Fibroblast of skin of abdomen (primary cell): ENCODE measurements at places on chromosomes 5 and 9.

DNA sequence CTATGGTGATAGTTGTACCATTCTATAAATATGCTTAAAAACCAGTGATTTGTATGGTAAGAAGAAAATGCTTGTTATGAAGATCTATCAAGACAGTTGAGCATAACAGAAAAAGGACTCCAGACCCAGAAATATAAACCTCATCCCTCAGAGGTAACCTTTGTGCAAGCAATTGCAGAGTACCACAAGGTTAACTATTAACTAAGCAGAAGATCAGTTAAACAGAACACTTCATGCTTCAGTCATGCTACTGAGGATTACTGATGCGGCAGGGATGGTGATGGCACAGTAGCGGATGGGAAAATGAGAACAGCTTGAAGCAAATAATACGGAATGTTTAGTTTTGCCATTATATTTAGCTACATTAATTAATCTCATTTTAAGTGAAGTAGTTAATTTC is 45.5 kb downstream of the IARS1 start:
- DNase-seq: no peak

- DNase-seq: peak; percentile 18
Observed at GRCh38 chr5:122581629-122582028, 193.3 kb upstream of the SNX2 start.

- peak; percentile 74 for DNase-seq
Observed at GRCh38 chr5:68239487-68239886, 23.9 kb downstream of the PIK3R1 start.

GRCh38 chr5:2196989-2197619 is 314.4 kb upstream of the IRX4 start:
- no peak for DNase-seq

DNA sequence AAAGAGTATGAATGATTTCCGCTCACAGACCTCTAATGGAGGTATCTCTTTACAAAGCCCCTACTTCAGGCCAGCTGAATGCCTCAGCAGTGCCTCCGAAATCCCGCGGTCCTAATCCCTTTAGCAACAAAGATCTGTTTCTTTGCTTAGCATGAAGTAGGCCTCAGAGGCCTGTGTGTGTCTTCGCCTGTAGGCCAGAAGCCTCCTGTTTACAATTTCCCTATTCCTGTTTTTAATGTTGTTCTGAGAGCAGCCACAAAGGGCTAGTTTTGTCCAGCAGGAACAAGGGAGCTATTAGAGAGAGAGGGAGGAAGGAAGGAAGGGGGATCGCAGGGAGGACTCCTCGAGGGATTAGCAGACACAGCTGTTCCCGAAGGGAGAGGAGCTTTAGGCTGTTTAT is 166.4 kb upstream of the SPRY4 start:
- no peak for DNase-seq

- DNase-seq: peak; percentile 27
Observed at GRCh38 chr5:142924135-142924883, 154.1 kb downstream of the ARHGAP26 start.

GRCh38 chr9:114525513-114525912 is 20.2 kb upstream of the WHRN start:
- peak; percentile 71 for DNase-seq

- no peak for DNase-seq
Observed at GRCh38 chr9:108668191-108668937, 187.4 kb downstream of the ACTL7B start.

DNA sequence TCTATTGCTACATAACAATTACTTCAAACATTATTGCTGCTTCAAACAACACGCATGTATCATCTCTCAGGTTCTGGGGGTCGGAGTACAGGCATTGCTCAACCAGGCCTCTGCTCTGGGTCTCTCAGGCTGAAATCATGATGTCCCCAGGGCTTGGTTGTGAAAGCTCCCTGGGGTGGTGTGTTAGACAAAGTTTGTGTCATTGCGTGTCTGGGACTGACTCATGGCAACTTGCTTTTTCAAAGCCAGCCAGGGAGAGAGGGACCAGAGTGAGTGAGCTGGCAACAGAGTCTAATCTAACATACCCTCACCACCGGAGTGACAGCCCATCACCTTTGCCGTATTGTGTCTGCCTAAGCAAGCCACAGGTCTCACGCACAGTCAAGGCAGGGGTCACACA is 259.2 kb upstream of the NFIL3 start:
- DNase-seq: no peak

DNA sequence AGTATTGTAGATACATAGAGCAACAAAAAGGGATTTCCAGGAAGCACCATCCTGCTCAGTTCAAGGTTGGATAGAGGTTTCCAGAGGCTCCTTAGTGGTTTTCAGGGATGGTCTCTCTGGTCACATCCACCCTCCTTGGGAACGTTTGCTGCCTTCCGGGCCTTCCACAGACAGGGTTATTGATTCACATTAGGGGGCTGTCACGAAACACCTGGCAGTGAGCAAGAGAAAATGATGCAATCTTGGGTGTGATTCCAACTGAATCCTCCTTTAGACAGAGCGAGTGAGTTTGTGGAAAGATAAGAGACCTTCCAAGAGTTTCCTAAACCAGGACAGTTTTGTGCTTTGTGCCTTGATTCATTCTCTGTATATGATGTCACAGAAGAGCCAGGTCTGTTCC is 43.8 kb upstream of the CTSL start:
- DNase-seq: no peak

DNA sequence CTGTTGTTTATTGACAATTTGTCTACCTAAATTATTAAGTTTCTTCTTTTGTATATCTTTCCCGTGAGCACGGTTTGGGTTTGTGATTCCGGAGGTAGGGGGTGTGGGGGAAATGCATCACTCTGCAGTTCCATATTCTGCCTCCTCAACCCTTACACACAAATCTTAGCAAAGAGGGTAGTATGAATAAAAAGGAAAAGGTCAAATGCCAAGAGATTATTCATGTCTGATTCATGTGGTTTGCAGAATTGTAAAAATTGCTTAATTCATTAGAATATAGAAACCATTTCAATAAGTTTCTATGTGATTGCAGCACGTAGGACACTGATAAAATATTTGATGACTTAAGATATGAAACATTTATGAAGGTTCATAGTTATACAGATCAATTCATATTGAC is 601.9 kb downstream of the SEMA5A start:
- no peak for DNase-seq

- DNase-seq: no peak
Observed at GRCh38 chr5:74428876-74429275, 211.7 kb downstream of the ENC1 start.

- no peak for DNase-seq
Observed at GRCh38 chr5:167363065-167363464, 928.4 kb upstream of the WWC1 start.

DNA sequence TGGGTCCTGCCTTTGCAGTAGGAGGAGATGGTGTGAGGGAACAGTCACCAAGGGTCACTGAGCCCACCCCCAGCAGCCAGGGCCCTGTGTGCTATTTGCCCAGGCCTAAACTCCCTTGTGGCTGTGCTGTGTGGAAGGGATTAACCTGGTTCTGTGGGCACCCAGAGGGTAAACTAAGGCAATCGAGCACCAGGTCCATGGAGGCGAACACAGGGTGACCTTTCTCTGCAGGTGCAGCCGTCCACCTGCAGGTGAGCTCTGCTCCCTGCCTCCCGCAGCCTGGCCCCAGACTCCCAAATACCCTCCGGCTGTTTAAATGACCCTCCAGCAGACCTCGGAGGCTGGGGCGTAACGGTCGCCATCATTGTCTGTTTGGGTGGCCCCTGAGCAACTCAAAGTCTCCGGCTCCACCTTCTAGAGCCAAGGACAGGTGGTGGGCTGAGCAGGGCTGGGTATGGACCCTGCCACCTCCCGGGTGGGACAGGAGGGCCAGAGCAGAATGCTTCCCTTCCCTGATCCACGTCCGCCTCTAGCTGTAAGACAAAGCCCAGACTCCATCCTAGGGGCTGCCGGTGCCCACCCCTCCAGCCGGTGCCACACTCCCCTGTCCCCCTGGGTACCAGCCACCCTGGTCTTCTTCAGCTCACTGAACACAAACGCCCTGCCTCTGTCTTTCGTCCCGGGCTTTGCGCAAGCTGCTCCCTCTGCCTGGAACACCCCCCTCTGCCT is 34.1 kb upstream of the FIBCD1 start:
- no peak for DNase-seq

- no peak for DNase-seq
Observed at GRCh38 chr5:35197351-35197750, 32.9 kb downstream of the PRLR start.

- DNase-seq: peak; percentile 28
Observed at GRCh38 chr9:2570615-2571479, 50.7 kb upstream of the VLDLR start.

- no peak for DNase-seq
Observed at GRCh38 chr5:142807372-142807911, 37.3 kb downstream of the ARHGAP26 start.

DNA sequence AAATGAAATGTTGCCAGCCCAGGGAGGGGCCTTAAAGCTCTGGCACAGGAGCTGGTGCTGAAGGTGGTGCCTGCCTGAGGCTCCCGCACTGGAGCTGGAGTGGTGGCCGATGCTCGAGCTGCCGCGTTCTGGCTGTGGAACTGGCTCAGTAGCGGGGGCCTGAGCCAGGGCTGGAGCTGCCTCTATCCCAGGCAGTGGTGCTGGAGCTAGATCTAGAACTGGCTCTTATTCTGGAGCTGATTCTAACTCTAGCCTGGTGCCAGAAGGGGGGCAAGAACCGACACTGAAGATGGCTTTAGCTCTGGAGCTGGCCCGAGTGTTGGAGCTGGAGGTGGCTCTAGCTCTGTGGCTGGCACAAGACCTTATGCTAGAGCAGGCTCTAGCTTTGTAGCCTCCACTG is 19.2 kb downstream of the OBP2B start:
- DNase-seq: no peak

DNA sequence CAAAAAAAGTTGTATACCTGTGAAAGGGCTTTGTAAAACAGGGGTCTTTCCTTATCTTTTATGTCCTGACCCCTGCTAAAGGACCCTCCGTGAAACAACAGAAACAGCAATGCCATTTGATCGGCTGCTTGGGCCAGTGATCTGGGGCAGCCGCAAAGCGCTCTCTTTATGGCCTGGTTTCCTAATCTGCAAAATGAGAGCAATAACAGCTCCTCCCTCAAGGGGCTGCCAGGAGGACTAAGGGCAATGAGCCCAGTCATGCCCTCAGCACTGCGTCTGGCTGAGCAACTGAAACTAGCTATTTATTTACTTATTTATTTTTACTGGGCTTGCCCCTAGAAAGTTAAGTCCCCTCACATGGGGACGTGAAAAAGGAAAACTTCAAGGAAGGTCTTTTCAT is 18.3 kb downstream of the CMBL start:
- DNase-seq: no peak

GRCh38 chr5:68710514-68710913 is 383.3 kb upstream of the SLC30A5 start:
- DNase-seq: no peak

DNA sequence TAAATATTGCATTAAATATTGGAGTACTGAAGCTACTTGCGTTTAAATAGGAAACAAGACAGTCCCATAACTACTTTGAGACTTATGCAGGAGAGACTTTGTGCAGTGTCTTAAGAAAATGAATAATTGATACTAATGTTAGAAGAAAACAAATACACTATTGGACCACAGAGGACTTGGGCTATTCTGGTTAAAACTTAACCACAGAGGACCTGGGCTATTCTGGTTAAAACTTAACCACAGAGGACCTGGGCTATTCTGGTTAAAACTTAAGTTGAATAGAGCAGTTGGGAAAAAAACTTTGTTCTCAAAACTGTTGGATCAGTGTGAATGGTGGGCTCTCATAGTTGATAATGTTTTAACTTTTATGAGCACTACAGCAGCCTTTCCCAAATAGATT is 141.7 kb downstream of the WDR70 start:
- DNase-seq: no peak

- DNase-seq: peak; percentile 91
Observed at GRCh38 chr5:180785794-180786221, 16.8 kb downstream of the MGAT1 start.

DNA sequence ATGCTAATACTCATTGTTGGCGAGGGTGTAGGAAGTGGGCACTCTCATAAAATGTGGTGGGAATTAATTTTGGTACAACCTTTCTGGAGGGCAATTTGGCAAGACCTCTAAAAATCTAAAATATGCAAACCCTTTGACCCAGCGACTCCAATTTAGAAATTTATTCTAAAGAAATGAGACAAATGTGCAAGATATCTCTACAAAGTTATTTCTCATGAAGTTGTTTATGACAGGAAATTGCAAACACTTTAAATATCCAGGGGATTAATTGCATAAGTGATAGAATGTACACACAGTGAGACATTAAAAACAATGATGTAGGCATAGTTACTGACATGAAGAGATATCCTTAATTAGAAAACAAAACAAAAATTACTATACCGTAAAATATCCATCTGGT is 246.3 kb upstream of the MAP3K1 start:
- DNase-seq: no peak

DNA sequence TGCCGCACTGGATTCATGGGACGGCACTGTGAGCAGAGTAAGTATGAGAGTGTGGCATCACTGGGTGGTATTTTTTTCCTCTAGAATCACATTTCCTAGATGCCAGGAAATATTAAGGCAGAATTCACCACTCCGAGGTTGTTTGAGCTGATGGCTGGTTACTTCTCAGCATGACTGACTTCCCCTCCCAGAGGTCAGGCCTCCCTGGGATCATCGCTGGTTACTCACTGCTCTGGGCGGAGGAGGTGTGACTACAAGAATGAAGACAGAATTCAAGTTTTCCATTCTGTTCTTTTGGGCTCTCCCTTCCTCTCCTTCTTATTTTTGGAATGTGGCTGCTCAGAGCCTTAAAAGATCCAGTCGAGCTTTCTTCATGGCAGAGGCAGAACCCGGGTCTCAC is 76.6 kb upstream of the PRRC1 start:
- DNase-seq: no peak

DNA sequence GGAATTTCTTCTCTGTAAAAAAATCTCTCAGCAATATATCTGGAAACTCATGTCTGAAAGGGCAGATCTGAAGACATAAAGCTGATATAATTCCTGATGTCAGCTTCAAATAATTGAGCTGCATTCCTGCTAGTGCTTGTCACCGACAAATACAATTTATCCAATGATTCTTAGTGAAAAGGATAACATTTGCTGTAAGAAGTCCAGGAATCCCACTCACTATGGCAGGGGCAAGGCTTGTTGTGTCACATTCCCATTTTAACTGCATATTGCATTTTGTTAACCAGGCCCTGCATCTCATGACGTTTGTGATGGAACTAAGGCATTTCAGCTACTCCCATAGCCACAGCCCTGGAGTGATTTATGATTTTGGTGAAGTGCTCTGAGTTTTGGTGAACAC is 160.1 kb upstream of the DAB2 start:
- DNase-seq: peak; percentile 79

GRCh38 chr9:124779368-124780059 is 2.6 kb downstream of the OLFML2A start:
- peak; percentile 97 for DNase-seq

DNA sequence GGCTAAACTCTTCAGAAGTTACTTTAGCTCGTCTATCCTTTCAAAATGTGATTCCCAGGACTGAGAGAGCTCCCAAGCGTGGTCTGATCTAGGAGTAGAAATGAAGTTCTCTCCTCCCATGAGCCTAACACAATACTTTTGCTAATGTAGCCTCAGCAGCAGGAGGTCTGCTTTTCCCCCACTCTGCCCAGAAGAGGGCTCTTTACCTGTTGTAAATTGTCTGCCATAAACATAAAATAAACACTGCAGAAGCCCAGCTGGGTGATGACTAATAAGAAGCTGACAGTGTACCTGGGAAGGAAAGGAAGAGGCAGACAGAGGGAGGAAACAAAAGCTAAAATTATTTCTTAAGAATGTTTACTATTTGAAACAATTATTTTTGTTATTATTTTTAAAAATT is 15.4 kb downstream of the SLC36A3 start:
- DNase-seq: no peak
